Activated T-cell treated with anti-CD3 and anti-CD28 coated beads for 1 hour (primary cell): ENCODE measurements at places on chromosomes 13 and 19.

GRCh38 chr19:14536926-14537692 lies 7.7 kb downstream of the TECR start:
- DNase-seq, result no peak

GRCh38 chr13:76036176-76036575 lies 400.0 kb downstream of the LMO7 start:
- DNase-seq, result no peak

DNA sequence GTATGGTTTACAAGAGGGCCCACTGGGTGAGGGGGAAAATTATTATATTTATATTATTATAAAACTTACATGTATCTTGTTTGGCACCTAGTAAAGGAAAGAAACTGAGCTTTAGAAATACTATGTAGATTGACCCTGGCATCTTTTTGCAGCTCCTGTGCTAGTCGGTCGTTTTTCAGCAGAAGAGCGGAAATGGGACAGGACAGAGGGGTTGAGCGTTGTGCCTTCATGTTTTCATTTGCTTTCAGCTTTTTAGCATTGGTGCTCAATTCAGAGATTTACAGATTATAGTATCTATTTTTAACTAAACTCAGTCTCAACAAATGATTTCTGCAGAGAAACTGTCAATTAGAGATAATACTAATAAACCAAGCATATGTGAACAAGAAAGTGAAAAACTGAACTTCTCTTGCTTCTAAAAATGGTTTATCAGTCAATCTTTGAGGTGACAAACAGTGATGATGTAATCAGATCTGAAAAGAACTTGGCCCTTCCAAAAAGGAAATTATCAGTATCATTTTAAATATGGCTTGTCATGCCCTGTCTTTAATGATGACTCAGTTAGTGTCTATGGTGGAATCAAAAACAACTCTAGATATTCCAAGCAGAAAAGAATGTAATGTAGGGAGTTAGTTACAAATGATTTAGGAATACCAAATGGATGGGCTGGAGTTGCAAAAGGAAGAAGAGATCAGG lies 56.9 kb upstream of the KCTD4 start:
- no peak for DNase-seq

GRCh38 chr19:41933693-41934426 lies 5.6 kb upstream of the ERFL start:
- no peak for DNase-seq

GRCh38 chr13:90091611-90092010 lies 1255.9 kb upstream of the MIR17HG start:
- DNase-seq, result no peak

DNA sequence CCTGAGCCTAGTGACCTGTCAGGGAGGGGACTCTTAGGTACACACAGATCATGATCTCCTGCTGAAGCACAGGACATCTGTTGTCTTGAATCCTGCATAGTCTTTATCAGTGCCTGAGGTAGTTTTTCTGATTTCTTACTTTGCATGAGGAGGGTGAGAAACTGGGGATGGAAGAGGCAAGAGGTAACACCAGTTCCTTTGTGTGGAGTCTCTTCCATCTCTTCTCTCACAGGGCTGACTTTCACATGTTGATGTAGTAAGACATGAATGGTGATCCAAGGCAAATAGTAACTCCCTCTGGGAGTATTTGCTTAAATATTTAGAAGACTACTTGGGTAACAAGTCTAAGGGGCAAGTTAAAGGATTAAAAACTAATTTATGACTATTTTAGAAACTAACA lies 9.5 kb downstream of the NBEA start:
- DNase-seq, result no peak

- DNase-seq, result no peak
Measured at GRCh38 chr13:76266561-76266960, 619.6 kb downstream of the KCTD12 start.

GRCh38 chr13:46361276-46361934 lies 25.6 kb downstream of the RUBCNL start:
- DNase-seq, result no peak

- DNase-seq, result no peak
Measured at GRCh38 chr19:19372656-19373416, 32.6 kb upstream of the GATAD2A start.

DNA sequence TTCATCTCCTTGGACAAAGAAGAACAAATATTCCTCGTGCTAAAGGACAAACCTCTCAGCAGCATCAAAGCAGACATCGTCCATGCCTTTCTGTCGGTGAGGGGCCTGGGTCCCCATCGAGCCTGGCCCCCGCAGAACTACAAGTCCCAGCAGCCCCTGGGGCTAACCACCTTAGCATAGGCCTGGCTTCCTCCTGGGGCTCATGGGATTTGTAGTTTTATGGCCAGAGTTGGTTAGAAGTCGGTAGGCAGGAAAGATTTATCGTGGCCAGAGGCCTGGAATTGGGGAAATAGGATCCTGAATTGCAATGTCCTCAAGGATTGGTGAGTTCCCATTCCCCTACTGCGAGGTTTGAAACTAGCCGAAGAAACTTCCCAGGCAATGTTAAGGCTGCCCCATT lies 19.6 kb downstream of the TMEM150B start:
- peak; percentile 35 for DNase-seq

DNA sequence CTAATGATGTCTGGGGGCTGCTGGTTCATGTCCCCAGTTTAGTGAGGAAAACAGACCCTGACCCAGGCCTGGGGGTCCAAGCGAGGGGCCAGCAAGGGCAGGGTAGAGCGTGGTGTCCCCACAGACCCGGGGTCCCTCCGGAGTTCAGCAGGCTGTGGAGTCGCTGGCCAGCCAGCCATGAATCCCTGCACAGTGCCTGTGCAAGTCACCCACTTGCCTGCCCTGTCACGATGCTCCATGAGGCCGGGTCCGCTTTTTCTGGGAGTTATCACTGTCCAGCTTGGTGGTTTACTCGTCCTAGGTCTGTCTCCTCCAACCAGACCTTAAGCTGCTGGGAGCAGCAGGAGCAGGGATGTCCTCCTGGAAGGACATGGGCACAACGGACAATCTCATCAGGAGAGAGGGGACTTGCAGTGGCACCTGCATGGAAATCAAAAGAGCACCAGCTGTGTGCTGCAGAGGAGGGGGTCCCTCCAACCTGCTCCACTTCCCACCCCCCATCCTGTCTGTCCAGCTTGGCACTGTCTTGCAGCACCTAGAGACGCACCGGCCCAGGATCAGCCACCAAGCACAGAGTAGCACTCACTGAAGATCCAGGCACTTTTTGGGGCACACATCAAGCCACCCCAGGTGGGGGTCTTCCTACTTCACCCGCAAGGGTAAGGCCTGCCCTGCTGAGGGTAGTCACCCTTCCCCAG lies 121.8 kb downstream of the URI1 start:
- no peak for DNase-seq

GRCh38 chr13:100409132-100409531 lies 179.5 kb downstream of the GGACT start:
- no peak for DNase-seq

DNA sequence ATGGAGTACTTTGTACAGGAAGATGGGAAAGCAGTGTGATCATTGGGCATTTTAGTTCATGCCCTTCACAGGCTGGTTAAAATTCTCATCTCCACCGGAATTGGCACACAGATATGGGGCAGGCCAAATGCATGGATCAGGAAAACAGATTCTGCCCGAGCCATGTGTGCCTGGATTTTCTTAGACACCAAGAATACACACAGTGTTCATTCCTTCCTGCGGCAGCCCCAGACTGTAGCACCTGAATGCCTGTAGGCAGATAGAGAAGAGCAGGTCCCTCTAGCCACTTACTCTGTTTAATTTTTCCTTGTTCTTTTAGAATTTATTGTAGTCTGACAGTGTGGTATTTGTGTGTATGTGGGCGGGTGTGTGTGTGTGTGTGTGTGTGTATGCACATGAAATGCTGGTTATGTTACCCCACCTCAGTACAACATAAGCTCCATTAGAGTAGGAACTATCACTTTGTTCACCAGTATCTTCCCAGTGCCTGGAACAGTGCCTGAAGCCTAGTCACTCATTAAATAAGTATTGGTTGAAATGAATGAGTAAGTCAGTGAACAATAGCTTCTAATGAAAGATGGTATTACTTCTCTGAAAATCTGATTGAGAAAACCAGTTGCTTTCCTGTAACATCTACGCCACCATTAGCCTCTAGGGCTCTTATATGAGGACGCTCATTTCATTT lies 41.7 kb downstream of the FRY start:
- DNase-seq, result no peak

- DNase-seq, result no peak
Measured at GRCh38 chr13:90763476-90764150, 583.9 kb upstream of the MIR17HG start.

DNA sequence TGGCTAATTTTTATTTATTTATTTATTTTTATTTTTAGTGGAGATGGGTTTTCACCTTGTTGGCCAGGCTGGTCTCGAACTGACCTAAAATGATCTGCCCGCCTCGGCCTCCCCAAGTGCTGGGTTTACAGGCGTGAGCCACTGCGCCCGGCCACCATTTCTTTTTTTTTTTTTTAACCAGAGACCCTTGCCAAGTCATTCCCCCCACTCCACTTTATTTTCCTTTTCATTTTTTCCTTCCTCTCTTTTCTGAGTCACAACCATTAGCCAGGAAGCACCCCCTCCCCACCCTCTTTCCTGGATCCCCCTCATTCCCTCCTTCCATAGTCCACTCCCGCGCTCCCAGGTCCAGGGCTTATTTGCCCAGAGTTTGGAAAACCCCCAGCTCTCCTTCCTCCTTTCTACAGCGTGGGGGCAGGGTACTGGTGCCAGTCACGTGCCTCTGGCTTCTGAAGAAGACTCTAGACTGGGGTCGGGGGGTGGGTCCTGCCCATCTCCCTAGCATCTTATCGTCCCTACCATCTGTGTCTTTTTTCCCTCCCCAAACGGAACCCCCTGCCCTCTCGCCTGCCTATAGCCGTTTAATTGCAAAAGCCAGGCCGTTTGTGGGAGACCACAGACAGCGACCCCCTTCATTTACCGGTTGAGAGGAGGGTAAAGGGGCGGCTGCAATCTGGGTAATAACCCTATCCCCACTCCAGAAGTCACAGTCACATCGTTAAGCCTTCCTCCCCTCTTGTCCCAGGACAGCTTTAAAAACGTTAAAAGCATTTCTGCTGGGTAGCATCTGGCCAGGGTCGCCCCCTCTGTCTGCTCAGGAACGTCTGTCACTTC lies 1.1 kb upstream of the CALR start:
- no peak for DNase-seq

GRCh38 chr13:46803586-46803985 lies 6.6 kb upstream of the ESD start:
- DNase-seq, result no peak

- DNase-seq, result no peak
Measured at GRCh38 chr19:40718774-40719391, 2.0 kb downstream of the ITPKC start.

GRCh38 chr13:20442375-20442774 lies 83.3 kb downstream of the CRYL1 start:
- DNase-seq, result no peak

DNA sequence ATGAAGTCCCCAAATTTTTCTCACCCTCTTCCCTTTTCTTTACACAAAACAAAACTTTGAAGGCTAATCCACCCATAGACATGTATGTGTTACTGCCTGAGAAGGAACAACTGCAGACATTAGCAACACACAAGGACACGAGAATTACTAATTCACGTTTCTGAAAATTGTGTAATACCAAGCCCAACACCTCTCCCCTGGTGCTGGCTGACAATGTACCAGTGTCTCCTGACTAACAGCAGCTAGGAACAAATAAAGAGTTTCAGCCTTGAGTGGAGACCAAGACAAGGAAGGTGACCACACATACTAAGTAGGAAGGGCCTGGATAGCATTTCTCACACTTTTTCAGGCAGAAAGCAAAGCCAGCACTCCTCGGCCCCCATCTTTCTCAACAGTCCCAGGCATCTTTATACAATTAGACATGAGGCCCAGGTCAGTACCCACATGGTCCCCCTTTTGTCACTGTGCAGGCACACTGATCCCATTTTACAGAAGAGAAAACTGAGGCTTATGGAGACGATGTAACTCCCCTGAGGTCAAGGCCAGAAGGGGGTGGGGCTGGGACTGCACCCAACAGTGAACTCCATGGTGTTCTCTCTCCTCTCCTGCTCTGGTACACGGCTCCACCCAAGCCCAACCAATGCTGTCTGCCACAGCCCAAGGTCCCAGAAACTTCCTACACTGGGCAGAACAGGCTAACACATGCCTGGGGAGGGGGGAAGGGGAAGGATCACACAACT lies 8.7 kb downstream of the BRD4 start:
- DNase-seq, result no peak

- DNase-seq, result no peak
Measured at GRCh38 chr19:28603453-28603852, 609.5 kb downstream of the UQCRFS1 start.

DNA sequence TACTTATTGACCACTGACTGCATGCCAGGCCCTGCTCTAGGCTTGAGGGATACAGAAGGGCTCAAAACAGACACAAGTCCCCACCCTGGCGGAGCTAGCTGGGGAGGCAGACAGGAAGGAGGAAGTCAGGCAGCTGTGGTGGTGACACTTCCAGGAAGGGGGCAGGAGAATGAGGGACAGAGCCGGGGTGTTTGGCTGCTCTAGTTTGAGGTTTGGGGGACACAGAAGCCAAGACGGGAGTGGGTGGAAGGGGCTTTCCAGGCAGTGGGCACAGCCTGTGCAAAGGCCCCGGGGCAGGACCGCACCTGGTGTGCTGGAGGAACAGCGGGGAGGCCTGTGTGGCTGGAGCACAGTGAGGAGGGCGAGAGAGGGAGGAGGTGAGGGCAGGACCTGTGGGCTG lies 4.0 kb downstream of the MRPL54 start:
- no peak for DNase-seq

- DNase-seq, result no peak
Measured at GRCh38 chr13:66950666-66951065, 279.5 kb downstream of the PCDH9 start.

DNA sequence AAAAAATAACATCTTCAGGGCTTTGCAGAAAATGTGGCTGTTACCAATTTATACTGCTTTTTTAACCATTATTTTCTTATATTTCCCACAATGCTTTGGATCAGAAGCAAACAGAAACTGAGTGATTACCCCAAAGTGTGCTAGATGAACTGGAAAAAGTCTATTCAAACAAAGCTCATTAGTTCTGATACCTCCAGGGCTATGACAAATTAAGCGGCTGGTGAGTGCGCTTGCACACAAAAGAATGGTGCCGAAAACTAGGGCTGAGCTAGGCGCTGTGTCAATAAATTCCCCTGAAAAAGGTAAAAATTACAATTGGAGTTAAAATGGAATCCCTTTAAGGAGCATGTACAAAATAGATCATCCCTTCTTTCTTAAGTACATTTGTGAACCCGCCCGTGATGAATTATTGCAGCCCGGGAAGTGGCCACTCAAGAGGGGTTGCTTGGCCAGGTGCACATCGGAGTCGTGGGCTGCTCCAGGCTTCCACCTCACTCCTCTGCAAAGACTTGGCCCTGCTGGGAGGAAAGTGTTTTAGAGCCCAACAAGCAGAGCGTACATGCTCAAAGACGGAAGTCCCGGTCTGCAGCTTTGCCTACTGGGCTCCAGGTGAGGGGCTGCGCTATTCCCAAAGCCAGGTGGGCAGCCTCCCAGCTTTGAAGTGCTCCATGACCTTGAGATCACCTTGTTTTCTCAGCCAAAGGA lies 164.0 kb upstream of the ZNF507 start:
- no peak for DNase-seq

GRCh38 chr19:2027361-2027760 lies 11.8 kb upstream of the BTBD2 start:
- no peak for DNase-seq

- DNase-seq, result peak; percentile 29
Measured at GRCh38 chr19:932648-933552, 7.1 kb downstream of the ARID3A start.

- no peak for DNase-seq
Measured at GRCh38 chr19:3456925-3457527, 23.3 kb downstream of the SMIM24 start.

- DNase-seq, result no peak
Measured at GRCh38 chr19:33798681-33799111, 2.0 kb downstream of the KCTD15 start.
